ENCODE measurements at places on chromosomes 2 and 18.

GRCh38 chr2:3627500-3628100, 30.4 kb upstream of the ALLC start:
- no peak for DNase-seq

DNA sequence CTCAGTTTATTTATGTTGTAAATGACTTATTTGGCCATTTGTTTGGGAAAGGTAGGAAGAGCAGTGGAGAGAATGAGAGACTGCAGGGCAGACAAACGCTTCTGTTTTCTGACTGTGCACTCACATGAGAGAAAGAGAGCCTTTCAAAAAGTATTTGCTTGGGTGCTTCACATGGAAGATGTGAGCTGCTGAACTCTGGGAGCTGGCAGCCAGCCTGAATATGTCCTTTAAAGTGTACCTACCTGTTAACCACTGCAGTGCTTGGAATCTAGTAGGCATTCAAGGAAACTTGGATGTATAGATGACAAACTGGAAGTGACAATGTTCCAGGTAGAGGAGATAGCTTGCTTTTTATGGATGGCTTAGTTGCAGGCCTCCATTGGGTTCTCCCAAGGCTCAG, 68.8 kb downstream of the PTPRM start:
- DNase-seq, result no peak

DNA sequence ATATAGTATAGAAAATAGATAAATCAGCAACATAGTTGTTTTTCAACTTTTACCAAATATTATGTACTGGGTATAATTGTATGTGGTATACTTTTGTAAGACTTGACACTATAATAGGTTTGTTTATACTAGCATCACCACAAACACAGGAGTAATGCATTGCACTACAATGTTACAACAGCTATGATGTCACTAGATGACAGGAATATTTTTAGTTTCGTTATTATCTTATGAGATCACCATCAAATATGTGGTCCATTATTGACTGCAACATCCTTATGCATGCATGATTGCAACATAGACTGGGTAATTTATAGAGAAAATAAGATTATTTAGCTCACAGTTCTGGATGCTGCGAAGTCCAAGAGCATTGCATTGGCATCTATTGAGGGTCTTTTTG, 678.4 kb upstream of the ZNF804A start:
- DNase-seq, result no peak

DNA sequence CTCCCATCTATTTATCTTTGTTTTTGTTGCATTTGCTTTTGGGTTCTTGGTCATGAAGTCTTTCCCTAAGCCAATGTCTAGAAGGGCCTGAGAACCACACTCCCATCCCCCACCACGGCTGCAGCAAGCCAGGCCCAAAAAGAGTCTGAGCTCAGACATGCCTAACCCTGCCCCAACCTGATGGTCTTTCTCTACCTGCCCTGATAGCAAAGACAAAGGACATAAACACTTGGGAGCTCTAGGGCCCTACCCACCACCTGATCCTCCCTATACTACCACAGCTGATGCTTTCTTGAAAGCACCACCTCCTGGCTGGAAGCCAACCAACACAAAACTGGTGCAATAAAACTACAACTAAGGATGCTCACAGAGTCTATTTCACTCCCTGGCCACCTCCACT, 233.4 kb downstream of the WDR7 start:
- no peak for DNase-seq

GRCh38 chr2:235605312-235606003, 111.6 kb downstream of the AGAP1 start:
- DNase-seq, result peak; percentile 97

DNA sequence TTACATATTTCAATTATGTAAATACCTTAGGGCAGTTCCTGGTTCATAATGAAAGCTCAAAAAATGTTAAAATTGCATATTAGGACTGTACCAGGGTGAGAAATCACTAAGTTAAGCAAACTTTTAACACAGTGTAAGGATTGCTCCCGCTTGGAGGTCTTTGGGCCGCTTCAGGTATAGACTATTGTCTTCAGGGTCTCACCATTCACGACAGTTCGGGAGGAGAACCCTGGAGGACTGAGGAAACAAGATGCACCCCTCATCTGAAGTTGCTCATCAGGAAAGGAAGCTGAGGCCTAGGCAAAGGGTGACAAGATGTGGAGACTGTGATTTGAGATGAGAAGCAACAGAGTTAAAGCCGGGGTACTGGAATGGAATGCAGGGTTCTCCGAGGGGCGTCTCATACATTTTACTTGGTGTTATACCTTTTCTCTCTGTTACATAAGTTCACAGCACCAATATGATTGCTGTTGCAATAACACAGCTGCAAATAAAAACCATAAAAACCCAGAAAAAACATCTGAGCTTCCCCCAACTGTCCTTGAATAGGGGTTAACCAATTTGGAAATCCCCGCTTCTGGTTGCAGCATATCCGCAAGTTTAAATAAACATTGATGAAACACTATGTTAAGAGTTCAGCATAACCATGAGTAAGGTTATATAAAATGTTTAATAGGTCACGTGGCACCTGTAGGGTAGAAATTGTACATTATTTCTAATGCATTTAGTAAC, 40.1 kb downstream of the FBXO48 start:
- peak; percentile 50 for DNase-seq

DNA sequence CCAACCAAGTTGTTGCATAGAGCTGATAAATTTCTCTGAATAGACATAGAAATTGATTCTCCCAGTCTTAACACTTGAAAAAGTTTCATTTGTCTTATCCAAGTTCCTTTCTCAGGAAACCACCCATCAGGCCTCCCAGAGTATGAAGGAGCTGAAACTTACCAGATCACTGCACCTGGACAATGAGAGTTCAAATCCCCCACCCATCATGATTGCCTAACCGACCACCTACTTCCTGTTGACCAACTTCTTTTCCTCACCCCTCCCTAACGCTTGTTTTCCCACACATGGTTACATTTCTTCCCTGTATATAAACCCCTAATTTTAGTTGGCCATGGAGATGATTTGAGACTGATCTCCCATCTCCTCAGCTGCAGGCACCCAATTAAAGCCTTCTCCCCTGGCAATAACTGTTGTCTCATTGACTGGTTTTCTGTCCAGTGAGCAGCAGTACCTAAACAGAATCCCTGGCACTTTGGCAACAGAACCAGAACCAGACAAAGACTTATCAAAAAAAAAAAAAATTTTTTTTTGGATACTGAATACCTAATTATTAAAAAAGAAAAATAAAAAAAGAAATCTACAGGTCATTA, 103.0 kb downstream of the SPIRE1 start:
- no peak for DNase-seq

DNA sequence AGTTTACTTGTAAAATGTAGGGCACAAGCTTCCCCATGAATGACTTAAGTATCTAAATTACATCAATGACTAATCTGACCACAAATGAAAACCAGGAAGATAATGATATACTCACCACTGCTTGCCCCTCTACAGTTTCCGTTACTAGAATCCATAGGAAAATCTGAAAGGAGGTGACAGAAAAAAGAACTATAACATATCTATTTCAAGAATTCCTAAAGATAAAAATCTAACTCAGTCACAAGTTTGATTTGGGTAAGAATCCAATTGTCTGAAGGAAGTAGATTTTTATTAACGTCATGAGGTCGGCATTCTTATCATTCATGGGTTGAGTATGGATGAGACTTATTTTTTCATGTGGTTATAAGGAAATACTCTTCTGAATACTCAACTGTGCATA, 7.8 kb downstream of the FRZB start:
- peak; percentile 47 for DNase-seq

GRCh38 chr2:106156305-106157296, 37.5 kb downstream of the UXS1 start:
- no peak for DNase-seq

DNA sequence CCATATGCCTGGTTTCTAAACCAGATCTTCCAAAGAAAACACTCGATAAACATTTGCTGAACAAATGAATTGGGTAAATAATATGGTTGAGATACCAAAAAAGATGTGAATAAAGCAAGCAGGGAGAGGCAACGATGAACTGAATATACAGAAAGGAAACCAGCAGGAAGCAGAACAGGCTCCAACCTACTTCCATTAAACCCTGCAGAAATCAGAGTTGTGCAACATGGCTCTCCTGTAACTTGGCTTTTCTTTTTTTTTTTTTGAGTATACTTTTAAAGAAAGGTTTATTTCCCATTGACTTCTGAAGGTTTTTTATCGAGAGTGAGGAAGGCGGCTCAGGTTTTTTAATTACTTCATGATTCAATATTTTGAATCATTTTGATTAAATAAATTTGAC, 23.5 kb downstream of the ITSN2 start:
- no peak for DNase-seq

DNA sequence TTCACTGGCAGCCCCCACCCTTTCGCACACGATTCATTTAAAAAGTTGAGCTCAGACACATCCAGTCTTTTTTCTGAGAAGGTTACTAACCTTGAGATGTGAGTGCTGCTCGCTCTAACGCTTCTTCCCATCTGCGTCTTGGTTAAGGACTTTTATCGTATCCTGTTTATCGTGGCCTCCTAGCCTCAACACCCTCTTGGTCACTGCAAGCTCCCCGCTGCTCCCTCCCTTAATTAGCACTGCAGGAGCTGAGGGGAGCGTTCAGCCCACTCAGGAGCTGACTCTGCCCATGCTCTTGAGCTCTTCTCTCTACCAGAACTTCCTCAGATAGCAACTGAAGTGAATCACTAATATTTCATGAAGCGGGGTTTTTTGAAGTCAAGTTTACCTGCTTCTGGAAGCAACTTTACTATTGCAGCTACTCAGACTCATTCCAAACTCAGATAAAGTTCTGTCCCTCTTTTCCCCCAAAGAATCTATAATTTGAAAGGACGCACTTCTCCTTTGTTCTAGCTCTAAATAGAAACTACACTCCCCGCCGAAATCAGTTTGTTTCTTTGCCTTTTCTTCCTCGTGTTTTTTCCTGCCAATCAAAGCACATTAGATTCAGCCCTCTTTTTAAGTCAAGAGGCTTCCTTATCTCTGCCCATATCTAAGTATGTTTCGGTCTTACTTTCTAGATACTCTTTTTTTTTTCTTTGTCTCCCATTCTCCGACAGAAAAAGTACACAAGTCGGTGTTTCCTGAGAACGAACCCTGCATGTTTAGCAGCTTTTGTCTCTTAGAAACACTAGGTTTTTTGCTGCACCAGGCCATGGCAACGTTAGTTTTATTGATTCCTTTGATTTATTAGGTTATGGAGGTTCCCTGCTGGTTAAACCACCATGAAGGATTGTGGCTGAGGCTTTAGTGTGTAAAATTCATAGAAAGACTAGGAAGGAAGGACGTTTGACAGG, 9.3 kb upstream of the CD226 start:
- DNase-seq, result no peak

DNA sequence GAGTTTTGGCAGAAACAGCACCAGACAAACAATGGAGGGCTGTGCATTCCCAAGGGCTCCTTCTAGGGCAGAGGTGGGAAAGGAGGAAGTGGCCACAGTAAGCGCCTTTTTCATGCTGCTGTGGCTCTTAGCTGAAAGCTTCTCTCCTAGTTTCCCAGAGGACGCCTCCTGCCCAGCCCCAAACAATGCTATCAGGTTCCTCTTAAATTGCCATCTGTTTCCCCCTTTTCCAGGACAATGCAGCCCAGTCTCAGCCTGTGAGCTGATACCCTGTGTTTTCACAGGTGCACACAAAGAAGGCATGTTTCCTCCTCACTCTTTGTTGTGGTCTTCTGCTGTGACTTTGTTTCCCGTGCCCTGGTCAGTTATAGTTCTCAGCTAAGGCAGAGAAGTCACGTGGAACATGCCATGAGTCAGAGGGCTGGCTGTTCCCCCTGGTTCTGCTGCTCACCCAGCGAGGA, 5.4 kb upstream of the FAM124B start:
- no peak for DNase-seq

DNA sequence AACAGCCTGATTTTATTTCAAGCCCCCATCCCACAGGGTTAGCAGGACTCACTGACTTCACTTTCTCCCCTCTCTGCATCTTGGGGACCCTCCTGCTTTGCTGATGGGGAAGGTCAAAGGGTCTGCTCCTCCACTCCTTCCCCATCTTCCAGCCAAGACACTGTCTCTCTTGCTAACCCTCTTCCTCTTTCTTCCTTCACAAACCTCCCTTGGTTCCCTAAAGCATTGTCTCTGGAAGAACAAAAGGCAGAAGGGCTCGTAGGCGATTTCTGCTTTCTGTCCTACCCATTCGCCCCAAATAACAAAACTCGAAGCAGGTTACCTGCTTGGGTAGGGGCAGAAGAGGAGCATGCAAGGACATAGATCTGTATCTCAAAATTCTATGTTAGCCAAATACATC, 5.5 kb upstream of the SLC4A3 start:
- no peak for DNase-seq

DNA sequence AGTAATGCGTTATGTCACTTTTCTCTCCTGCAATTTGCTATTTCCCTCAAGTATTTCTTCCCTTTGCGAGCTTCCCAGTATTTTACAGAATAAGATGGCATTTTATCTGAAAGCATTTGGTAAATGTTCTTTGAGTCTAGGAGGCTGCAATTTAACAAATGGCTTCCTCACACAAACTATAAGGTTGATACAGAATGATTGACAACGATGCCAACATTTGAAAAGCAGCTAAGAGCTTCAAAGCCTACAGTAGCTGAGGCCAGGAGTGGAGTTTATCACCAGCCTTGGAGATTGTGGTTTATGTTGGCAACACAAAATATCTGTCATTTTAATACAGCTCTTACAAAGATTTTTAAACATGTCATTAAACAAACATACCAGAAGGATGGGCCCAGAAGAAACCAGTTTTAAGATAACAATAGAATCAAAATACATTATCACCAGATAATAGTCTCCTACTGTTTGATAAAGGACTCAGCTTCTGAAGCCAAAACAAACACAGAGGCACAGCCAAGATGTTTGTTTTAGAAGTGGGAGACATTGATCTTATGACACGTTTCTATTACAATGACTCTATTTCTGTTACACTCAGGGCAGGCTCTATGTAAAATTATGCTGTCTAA, 711.4 kb upstream of the ACVR2A start:
- DNase-seq, result no peak

DNA sequence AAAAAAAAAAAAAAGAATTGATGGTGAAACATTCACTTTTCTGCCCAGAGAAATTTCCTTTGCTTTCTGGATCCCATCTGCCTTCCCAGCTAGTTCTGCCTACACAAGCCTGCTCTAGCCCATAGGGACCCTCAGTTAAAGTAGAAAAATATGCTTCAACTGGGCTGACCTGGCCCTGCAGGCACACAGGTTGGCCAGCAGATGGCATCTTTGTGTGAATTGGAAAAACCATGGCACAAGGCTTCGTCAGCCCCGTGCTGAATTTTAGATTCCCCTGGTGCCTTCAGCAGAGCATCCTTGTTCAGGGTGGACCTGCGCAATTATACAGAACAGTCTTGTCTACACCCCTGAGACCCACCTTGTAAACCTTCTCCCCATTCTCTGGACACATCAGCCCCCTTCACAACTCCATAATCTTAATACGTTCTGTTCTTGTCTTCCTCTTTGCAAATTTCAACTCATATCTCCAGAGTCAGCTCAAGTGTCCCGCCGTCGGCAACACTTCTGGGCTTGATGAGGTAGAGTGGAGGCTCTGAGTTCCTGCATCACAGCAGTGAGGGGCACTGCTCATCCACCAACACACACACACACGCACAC, 114.5 kb downstream of the INSIG2 start:
- DNase-seq, result peak; percentile 53

- no peak for DNase-seq
Measured at GRCh38 chr18:11274144-11274794, 124.9 kb upstream of the PIEZO2 start.

GRCh38 chr2:173458991-173459780, 104.5 kb downstream of the CDCA7 start:
- no peak for DNase-seq

- DNase-seq, result no peak
Measured at GRCh38 chr18:47794725-47795433, 135.6 kb downstream of the SMAD2 start.
